ENCODE measurements at places on chromosomes 1 and 21. TPM values are rescaled to one million over a fixed set of nuclear protein-coding genes. Genes with fewer than 3 reads are reported as not detected.
A peak's percentile ranks its signal among the peaks of the same experiment; 100 is the strongest.

- no peak for DNase-seq
- H3K36me3 ChIP-seq: no peaks in the 10 kb centered on the region
- no peak overlapping the region for H3K27ac ChIP-seq
- no peak overlapping the region for H3K4me3 ChIP-seq
Measured at GRCh38 chr1:150537732-150538684, 11.2 kb upstream of the ADAMTSL4 start.

The SAMSN1 gene
- not detected for total RNA-seq

DNA sequence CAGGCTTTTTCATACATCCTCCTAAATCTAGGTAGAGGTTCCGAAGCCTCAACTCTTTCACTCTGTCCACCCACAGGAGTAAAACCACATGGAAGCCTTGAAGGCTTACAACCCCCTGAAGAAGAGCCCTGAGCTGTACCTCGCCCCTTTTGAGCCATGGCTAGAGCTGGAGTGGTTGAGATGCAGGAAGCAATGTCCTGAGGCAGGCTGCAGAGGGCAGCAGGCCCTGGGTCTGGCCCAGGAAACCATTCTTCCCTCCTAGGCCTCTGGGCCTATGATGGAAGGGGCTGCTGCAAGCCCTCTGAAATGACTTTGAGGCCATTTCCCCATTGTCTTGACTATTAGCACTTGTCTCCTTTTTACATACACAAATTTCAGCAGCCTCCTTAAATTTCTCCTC, 1503.0 kb downstream of the KCNT2 start:
- no peak overlapping the region for H3K27ac ChIP-seq
- no peak overlapping the region for H3K4me3 ChIP-seq
- no peak for DNase-seq

DNA sequence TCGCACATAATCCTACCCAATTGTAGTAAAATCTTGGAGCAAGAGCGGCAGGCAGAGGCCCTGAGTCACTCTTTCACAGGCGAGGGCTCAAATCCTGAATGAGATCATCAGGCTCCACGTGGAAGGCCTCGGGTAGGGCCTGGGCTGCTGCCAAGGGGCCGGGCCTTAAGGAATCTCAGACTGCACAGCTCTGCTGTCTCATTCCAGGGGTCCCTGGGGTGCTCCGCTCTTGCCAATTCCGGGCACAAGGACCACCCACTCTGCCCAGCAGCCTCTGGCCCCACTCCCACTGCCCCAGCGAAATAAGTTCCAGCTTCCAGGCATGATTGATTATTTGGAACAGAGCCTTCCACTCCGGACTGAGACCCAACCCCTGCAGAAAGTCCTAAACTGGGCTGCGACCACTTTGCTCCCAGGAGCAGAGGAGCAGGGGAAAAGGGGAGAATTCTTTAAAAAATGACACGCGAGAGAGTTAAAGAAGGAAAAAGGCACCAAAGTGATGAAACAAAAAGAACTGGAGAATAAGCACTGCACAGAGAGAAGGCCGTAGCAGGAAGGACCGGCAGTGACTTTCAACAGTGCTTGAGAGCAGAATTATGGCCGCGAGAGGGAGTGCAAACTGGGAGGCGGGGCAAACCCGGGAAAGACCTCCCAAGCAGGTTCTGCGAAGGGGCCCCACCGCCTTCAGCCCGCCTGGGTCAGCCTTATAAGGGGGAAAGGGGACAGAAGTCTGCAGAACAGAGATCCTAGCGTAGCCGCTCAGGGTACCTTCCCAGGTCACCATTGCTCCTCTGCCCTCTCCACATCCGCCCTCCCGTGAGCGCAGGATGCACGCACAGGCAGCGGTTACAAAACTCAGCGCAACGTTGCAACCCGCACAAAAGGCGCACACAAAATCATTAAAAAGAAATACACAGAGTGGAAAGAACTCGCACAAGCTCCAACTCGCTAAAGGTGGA, 2.0 kb downstream of the ADAMTS1 start:
- peaks cover 18% of the 10 kb centered on the region for H3K4me1 ChIP-seq
- H3K4me3 ChIP-seq: peak overlapping the region; percentile 69
- peaks cover 38% of the 10 kb centered on the region for H3K36me3 ChIP-seq
- H3K27me3 ChIP-seq: no peaks in the 10 kb centered on the region
- peak; percentile 97 for DNase-seq

DNA sequence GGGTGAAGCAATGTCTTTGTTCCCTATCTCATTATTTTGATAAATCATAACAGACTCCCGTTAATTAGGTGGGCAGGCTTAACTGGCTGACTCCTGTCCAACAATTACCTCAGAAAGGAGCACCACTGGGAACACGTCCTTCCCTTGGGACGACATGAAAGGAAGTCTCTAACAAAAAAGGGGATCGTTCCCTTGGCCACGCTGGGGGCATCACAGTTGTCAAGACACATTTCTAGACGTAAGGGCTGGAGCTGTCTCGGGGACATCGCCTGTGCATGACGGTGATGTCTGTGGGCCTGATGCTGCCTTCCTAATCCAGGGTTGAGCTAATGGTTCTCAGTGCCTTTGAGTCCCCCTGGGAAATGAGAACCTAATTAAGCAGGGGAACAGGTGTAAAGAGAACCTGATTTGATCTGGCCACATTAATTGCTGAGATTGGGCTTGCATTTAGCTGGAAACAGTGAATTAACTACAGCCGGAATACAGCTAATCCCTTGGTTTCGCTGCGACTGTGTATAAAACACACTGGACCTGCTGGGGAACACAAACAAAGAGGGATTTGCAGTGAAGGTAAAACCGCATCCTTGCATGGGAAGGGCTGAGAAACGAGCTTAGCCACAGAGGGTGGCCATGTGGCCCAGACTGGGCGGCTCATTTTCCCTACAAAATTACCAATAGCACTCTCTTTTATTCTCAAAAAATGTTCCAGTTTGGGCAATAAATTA, 111.8 kb downstream of the MRPS6 start:
- no peaks in the 10 kb centered on the region for H3K4me1 ChIP-seq
- H3K36me3 ChIP-seq: no peaks in the 10 kb centered on the region
- DNase-seq: no peak
- no peaks in the 10 kb centered on the region for H3K27me3 ChIP-seq

The VSIG8 gene
- not detected for total RNA-seq

- H3K27ac ChIP-seq: no peak overlapping the region
- H3K4me1 ChIP-seq: peaks cover 5% of the 10 kb centered on the region
- peaks cover 6% of the 10 kb centered on the region for H3K36me3 ChIP-seq
- H3K4me3 ChIP-seq: no peak overlapping the region
- H3K27me3 ChIP-seq: no peaks in the 10 kb centered on the region
Measured at GRCh38 chr1:115658646-115659045, 16.9 kb downstream of the VANGL1 start.

The GMEB1 gene
- total RNA-seq: 20.9 TPM

The NFASC gene
- total RNA-seq: 0.24 TPM

DNA sequence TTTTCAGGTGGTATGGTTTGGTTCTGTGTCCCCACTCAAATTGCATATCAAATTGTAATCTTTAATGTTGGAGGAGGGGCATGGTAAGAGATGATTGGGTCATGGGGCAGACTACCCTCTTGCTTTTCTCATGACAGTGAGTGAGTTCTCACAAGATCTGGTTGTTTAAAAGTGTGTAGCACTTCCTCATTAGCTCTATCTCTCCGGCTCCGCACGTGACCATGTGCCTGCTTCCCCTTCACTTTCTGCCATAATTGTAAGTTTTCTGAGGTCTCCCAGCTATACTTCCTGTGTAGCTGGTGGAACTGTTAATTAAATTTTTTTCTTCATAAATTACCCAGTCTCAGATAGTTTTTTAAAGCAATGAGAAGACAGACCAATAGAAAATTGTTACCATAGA, 843.2 kb downstream of the AMY1C start:
- H3K36me3 ChIP-seq: no peaks in the 10 kb centered on the region
- DNase-seq: no peak
- H3K27ac ChIP-seq: no peak overlapping the region
- H3K4me1 ChIP-seq: no peaks in the 10 kb centered on the region
- no peak overlapping the region for H3K4me3 ChIP-seq

The KCNJ9 gene
- not detected for total RNA-seq

- no peak for DNase-seq
- H3K36me3 ChIP-seq: no peaks in the 10 kb centered on the region
- H3K27me3 ChIP-seq: no peaks in the 10 kb centered on the region
- H3K4me1 ChIP-seq: no peaks in the 10 kb centered on the region
Measured at GRCh38 chr1:94438692-94439276, 20.6 kb downstream of the ABCD3 start.

- no peaks in the 10 kb centered on the region for H3K27me3 ChIP-seq
- H3K4me1 ChIP-seq: peaks cover 17% of the 10 kb centered on the region
- no peaks in the 10 kb centered on the region for H3K36me3 ChIP-seq
Measured at GRCh38 chr1:25687221-25688017, 70.8 kb downstream of the MAN1C1 start.

DNA sequence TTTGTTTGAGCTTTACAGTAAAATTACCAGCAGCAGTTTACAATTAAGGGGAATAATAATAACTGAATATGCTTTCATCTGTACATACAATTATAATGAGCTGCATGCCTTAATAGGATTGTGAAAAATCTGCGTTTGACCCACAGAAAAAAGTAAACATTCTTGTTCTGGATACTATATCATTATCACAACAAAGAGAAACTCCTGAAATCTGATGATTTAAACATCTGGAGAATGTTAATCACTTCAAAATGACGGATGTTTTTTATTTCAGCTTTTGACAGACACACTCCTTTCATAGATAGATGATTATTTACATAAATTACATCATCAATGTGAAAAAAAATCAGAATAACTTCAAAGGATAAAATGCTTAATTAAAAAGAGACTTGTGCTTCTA, 58.5 kb downstream of the TYW3 start:
- no peak overlapping the region for H3K27ac ChIP-seq
- H3K36me3 ChIP-seq: no peaks in the 10 kb centered on the region

- H3K4me1 ChIP-seq: peaks cover 5% of the 10 kb centered on the region
- H3K27me3 ChIP-seq: no peaks in the 10 kb centered on the region
- H3K27ac ChIP-seq: no peak overlapping the region
- H3K4me3 ChIP-seq: no peak overlapping the region
- H3K36me3 ChIP-seq: no peaks in the 10 kb centered on the region
Measured at GRCh38 chr21:37710546-37711285, 205.5 kb downstream of the KCNJ6 start.

GRCh38 chr1:46193285-46193684, 4.9 kb downstream of the POMGNT1 start:
- no peak overlapping the region for H3K4me3 ChIP-seq
- no peak for DNase-seq
- H3K36me3 ChIP-seq: peaks cover 28% of the 10 kb centered on the region
- H3K27me3 ChIP-seq: no peaks in the 10 kb centered on the region

DNA sequence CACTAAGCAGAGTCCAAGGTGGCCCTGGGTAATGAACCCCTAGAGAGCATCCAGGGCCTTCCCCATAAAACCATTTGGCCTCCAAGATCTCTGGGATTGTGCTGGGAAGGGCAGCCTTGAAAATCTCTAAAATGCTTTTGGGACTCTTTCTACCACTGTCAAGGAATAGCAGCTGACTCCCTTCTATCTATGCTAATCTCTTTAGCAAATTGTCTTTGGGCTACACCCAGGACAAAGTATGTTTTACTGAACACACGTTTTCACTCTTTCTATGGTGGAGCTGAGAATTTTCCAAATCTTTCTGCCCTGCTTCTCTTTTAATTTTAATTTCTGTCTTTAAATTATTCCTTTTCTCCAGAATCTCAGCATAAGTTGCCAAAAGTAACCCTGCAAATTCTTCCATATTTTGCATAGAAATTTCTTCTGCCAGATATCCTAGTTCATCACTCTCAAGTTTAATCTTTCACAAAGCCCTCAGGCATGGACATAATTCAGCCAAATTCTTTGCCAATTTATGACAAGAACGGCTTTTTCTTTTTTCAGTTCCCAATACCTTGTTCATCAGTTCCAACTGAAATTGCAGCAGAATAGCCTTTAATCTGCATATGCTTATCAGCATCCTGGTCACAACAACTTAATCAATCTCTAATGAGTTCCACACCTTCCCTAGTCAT, 687.0 kb upstream of the ADGRL4 start:
- no peak overlapping the region for H3K27ac ChIP-seq
- no peaks in the 10 kb centered on the region for H3K4me1 ChIP-seq
- no peaks in the 10 kb centered on the region for H3K27me3 ChIP-seq
- H3K36me3 ChIP-seq: no peaks in the 10 kb centered on the region

GRCh38 chr1:214880956-214881355, 201.6 kb upstream of the KCNK2 start:
- DNase-seq: no peak
- H3K27ac ChIP-seq: no peak overlapping the region
- no peaks in the 10 kb centered on the region for H3K4me1 ChIP-seq
- H3K27me3 ChIP-seq: peaks cover 9% of the 10 kb centered on the region
- no peak overlapping the region for H3K4me3 ChIP-seq

DNA sequence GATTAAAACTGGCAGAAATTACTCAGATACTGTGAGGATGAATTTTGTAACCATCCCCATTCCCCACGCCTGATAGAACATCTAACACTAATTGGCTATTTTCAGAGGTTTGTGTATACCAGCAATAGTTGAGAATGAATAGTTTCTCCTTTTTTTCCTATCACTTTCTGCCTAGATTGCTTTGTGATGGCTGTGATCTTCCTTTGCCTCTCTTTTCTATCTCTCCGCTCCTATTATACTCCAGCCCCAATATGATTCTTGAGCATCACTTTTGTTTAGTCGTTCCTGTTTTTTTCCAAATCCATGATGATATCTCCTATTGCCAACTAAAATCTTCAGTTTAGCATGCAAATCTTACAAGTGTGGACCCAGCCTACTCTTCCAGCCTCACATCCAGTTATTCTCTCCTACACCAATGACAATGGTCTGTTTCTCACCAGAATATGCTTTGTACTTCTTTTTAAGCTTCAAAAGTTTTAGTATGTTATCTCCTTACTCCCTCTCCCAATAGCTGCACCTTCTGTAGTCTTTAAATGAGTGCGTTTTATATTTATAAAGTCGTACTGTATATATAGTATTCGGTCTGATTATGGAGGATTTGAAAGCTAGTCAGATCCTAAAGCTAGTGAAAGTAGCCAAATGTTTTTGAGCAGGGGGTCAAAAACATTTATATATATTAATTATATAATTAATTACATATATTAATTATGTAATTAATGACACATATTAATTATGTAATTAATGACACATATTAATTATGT, 25.2 kb downstream of the MAGI3 start:
- no peaks in the 10 kb centered on the region for H3K27me3 ChIP-seq
- H3K36me3 ChIP-seq: no peaks in the 10 kb centered on the region
- H3K27ac ChIP-seq: no peak overlapping the region
- no peaks in the 10 kb centered on the region for H3K4me1 ChIP-seq

DNA sequence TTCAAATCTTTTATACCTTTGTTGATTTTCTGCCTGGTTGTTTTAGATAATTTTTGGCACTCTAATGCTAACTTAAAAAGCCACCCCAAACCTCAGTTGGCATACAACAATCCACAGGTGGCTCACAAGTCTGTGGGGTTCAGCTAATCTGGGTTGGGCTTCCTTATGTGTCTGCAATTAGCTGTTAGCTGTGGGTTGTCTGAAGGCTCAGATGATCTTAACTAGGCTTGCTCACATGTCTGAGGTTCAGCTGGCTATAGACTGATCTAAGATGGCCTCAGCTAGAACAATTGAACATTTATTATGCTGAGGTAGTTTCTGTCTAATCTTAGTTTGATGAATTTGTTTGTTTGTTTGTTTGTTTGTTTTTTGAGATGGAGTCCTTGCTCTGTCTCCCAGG, 44.9 kb upstream of the ADAR start:
- no peak overlapping the region for H3K27ac ChIP-seq
- no peaks in the 10 kb centered on the region for H3K4me1 ChIP-seq
- no peak for DNase-seq

- H3K36me3 ChIP-seq: no peaks in the 10 kb centered on the region
- DNase-seq: peak; percentile 23
Measured at GRCh38 chr1:180631194-180631765, 542 bp upstream of the XPR1 start.

The CACHD1 gene
- total RNA-seq: 39.2 TPM

The NPPB gene
- not detected for total RNA-seq

All from A673 (cell line).